Smooth muscle cell of the coronary artery (primary cell): ENCODE measurements at places on chromosomes 3 and 15. TPM values are rescaled to one million over a fixed set of nuclear protein-coding genes. Genes with fewer than 3 reads are reported as not detected.

SYNPR gene
- not detected in 2 replicates for total RNA-seq

IL17RC gene
- 20.9 and 21.8 TPM in 2 replicates for total RNA-seq

TMEM41A gene
- total RNA-seq: 6.7 and 7.4 TPM in 2 replicates

MESP1 gene
- total RNA-seq: 0.15 TPM in 1 of 2 replicates, not detected in the other

GOLGA6L9 gene
- total RNA-seq: 2.0 and 3.9 TPM in 2 replicates

SLC51B gene
- total RNA-seq: not detected in 2 replicates

ASB14 gene
- total RNA-seq: 0.12 TPM in 1 of 2 replicates, not detected in the other

C2CD4B gene
- total RNA-seq: 0.12 and 0.68 TPM in 2 replicates

FRMD4B gene
- 0.70 and 3.2 TPM in 2 replicates for total RNA-seq

SPESP1 gene
- 0.59 and 5.1 TPM in 2 replicates for total RNA-seq

SERPINI2 gene
- not detected in 2 replicates for total RNA-seq

ANKRD34C gene
- not detected in 2 replicates for total RNA-seq

POC1A gene
- total RNA-seq: 2.3 and 6.0 TPM in 2 replicates

GOLGA8A gene
- total RNA-seq: 9.9 and 11.3 TPM in 2 replicates

UBAP1L gene
- total RNA-seq: 0.53 and 0.94 TPM in 2 replicates

TMC3 gene
- total RNA-seq: 13.7 TPM in 1 of 2 replicates, not detected in the other

ARGFX gene
- total RNA-seq: not detected in 2 replicates

OIP5 gene
- 2.2 TPM in 1 of 2 replicates, not detected in the other for total RNA-seq

RLBP1 gene
- not detected in 2 replicates for total RNA-seq

SUSD5 gene
- 5.0 and 9.6 TPM in 2 replicates for total RNA-seq

NAA80 gene
- 0.82 and 1.8 TPM in 2 replicates for total RNA-seq

SI gene
- not detected in 2 replicates for total RNA-seq

RTP1 gene
- total RNA-seq: under 0.01 TPM in 1 of 2 replicates, not detected in the other

CPNE4 gene
- not detected in 2 replicates for total RNA-seq

HYAL3 gene
- total RNA-seq: 4.0 and 5.3 TPM in 2 replicates

PCSK6 gene
- total RNA-seq: 3.4 and 11.7 TPM in 2 replicates

ANKRD28 gene
- 48.5 and 248 TPM in 2 replicates for total RNA-seq

EOMES gene
- total RNA-seq: not detected in 2 replicates

CGNL1 gene
- 0.59 and 2.9 TPM in 2 replicates for total RNA-seq

SPATA16 gene
- total RNA-seq: 0.08 TPM in 1 of 2 replicates, not detected in the other

SMCO1 gene
- not detected in 2 replicates for total RNA-seq

OR5K1 gene
- not detected in 2 replicates for total RNA-seq

CYP8B1 gene
- not detected in 2 replicates for total RNA-seq

ULK4 gene
- total RNA-seq: 8.4 and 18.7 TPM in 2 replicates
